IPS DF 6.9 (cell line): ENCODE measurements at places on chromosomes 7 and 10.

- DNase-seq, result peak; percentile 50
Measured at GRCh38 chr7:5677538-5678294, 103.7 kb downstream of the RNF216 start.

GRCh38 chr7:142863891-142864685 is 9.2 kb downstream of the EPHB6 start:
- no peak for DNase-seq

- no peak for DNase-seq
Measured at GRCh38 chr10:99534939-99535763, 2.4 kb downstream of the NKX2-3 start.

DNA sequence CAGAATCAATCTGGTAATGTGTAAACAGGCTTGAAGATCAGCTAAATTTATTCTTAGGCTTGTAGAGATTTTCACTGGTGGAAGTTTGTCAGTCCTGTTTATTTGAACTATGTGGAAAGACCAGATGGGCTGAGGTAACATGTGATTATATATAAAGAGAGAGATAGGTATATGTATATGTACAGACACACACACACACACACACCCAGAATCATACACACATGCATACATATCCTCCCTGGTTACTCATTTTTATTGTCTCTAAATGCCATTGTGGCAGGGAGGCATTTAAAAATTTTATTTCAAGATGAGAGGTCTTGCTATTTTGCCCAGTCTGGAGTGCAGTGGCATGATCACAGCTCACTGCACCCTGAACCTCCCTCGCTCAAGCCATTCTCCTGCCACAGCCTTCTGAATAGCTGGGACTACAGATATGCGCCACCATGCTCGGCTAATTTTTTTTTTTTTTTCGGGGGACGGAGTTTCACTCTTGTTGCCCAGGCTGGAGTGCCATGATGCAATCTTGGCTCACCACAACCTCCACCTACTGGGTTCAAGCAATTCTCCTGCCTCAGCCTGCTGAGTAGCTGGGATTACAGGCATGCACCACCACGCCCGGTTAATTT is 78.1 kb upstream of the CYTH3 start:
- DNase-seq, result no peak

GRCh38 chr7:2266911-2267310 is 24.9 kb downstream of the NUDT1 start:
- no peak for DNase-seq

DNA sequence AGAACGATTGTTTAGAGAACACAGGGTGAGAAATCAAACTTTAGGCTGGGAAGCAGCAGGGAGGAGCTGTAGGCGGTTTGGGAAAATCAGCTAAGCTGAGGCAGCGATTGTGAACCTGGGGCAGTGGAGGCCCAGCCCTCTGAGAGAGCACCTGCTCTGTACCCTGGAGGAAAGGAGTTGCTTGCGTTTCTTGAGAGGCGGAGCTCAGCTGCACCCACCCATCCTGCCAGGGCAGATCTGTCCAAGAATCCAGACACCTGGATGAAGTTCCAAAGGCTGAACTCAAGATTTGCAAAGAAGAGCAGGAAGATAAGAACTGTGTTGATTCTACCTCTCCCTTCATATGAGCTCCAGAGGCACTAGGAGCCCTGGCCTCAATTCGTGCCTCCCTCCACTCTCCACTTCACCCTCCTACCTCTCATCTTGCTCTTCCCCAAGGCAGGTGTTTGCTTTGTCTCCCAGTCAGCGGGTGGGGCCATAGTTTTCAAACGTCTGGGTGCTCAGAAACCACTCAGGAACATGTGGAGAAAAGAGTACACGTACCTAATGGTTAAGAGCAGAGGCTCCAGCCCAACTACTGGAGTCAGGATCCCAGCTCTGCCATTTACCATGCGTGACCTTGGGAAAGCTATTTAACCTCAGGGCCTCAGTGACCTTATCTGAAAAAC is 21.5 kb upstream of the TMEM213 start:
- DNase-seq, result no peak

- DNase-seq, result no peak
Measured at GRCh38 chr7:107711301-107711700, 32.6 kb upstream of the CBLL1 start.

GRCh38 chr7:141043616-141044015 is 28.9 kb upstream of the MRPS33 start:
- DNase-seq, result no peak

- no peak for DNase-seq
Measured at GRCh38 chr7:128961030-128961659, 23.4 kb downstream of the IRF5 start.

- no peak for DNase-seq
Measured at GRCh38 chr10:57993302-57993701, 274.4 kb downstream of the IPMK start.

- no peak for DNase-seq
Measured at GRCh38 chr7:22726907-22727713, at the start of gene IL6. Gene IL6, plus strand, starts transcription at chr7:22727200. Its CDS starts 63 bp downstream, at chr7:22727263.

DNA sequence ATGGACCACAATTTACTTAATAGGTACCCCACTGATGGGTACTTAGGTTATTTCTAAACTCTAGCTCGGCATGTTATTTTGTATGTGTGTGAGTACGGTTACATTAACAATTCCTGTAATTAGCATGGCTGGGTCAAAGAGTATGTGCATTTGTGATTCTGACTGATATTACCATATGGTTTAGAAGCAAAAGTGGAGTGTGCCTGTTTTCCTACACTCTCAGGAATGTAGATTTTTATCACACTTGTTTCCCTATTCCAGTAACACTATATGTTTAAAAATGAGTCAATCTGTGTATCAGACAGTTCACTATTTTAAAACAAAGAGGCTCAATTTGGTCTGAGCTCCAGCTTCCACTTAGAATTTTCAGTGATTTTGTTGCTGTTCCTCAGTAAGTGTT is 44.6 kb upstream of the GSDME start:
- no peak for DNase-seq

DNA sequence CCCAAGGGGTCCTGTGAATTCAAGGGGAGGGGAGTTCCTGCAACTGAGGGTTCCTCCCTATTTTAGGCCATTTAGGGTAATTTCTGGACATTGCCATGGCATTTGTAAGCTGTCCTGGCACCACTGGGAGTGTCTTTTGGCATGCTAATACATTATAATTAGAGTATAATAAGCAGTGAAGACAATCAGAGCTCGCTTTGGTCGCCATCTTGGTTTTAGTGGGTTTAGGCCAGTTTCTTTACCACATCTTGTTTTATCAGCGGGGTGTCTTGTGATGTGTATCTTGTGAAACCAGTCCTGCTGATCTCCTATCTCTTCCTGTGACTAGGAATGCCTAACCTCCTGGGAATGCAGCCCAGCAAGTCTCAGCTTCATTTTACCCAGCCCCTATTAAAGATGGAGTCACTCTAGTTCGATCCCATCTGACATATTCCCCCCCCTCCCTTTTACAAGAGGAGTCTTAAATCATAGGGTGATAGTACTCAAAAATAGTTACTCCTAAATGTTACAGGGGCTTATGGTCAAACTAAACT is 43.2 kb downstream of the SVOPL start:
- DNase-seq, result no peak

DNA sequence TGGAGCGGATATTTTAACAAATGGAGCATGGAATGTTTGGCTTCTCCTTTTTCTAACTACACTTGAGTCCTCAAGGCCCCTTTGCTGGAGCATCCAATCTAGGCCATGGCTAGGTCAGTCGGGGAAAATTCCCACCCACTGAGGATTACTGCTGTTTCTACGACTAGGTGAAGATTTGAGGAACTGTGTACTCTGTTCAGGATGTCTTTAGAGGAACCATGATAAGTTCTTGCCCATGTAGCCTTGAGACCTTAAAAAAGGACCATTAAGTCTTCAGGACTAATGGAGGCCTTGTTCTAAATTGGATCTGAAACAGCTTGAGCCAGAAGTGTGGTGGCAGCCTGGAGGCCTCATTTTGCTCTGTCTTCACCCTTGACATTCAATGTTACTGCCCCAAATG is 6.2 kb downstream of the AGK start:
- DNase-seq, result no peak

GRCh38 chr10:113047151-113047550 is 97.1 kb downstream of the TCF7L2 start:
- no peak for DNase-seq

- DNase-seq, result no peak
Measured at GRCh38 chr7:42198296-42198695, 38.7 kb downstream of the GLI3 start.

DNA sequence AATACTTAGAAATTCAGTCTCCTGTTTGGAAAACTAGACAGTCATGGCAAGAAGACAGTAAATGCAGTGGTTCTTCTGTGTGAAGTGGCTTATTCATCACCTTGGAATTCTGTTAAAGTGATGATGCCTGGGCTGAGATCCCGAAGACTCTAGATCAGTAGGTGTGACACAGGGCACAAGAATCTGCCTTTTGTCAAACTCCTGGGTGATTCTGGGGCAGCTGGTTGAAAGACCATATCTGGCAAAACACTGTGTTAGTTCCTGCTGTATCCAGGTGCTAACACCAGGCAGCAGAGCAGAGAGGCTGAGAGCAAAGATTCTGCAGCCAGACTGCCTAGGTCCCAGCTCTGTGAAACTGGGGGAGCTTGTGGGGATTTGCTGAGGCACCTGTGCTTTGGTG is 26.5 kb downstream of the MRC1 start:
- no peak for DNase-seq

GRCh38 chr10:6221971-6222751 is 19.4 kb downstream of the PFKFB3 start:
- no peak for DNase-seq
